ENCODE measurements at places on chromosomes 4 and X. TPM values are rescaled to one million over a fixed set of nuclear protein-coding genes. Genes with fewer than 3 reads are reported as not detected.
A peak's percentile ranks its signal among the peaks of the same experiment; 100 is the strongest.

SYN1 gene
- 0.37 TPM for total RNA-seq

TRO gene
- total RNA-seq: 3.6 TPM

- H3K4me1 ChIP-seq: peaks cover 6% of the 10 kb centered on the region
- H3K4me3 ChIP-seq: no peak overlapping the region
- H3K27ac ChIP-seq: no peak overlapping the region
- no peak for DNase-seq
Observed at GRCh38 chr4:122480655-122481487, 24.3 kb upstream of the IL2 start.

- H3K27ac ChIP-seq: no peak overlapping the region
- no peak for DNase-seq
- peak overlapping the region; percentile 16 for H3K4me3 ChIP-seq
- no peaks in the 10 kb centered on the region for H3K36me3 ChIP-seq
Observed at GRCh38 chrX:72121383-72121782, 10.3 kb downstream of the RTL5 start.

- peaks cover 36% of the 10 kb centered on the region for H3K4me1 ChIP-seq
- DNase-seq: no peak
- H3K4me3 ChIP-seq: peak overlapping the region; percentile 23
- peak overlapping the region; percentile 84 for H3K27ac ChIP-seq
- H3K27me3 ChIP-seq: peaks cover 6% of the 10 kb centered on the region
Observed at GRCh38 chr4:70678383-70678999, 9.8 kb upstream of the UTP3 start.

GRCh38 chrX:48918643-48919340, at the start of gene PIM2:
Gene PIM2 (minus strand): TSS chrX:48919024. CDS start chrX:48918834, 190 bp downstream.
- H3K27ac ChIP-seq: peak within 1 kb of the TSS; percentile 93
- H3K27me3 ChIP-seq: no peaks in the 10 kb centered on the region
- H3K4me3 ChIP-seq: peak within 1 kb of the TSS; percentile 97
- DNase-seq: peak; percentile 89

DNA sequence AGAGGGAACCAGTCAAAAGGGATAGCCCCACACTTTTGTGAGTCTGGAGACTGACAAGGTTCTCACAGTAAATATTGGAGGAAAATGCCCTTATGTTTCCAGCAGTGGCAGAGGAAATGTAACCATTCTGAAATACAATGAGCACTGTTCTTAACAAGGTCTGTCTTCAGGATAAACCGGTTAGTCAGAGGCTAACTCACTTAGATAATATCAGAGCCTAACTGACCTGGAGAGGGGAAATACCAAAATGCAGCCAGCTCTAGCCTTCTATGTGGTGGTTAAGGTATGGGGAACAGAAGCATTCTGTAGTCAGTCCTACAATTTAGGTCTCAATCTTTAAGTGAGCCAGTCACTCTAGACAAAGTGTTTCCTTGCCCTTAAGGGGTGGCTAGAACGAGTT, 70.8 kb downstream of the TBCK start:
- H3K36me3 ChIP-seq: peaks cover 10% of the 10 kb centered on the region
- H3K4me3 ChIP-seq: no peak overlapping the region
- H3K27me3 ChIP-seq: no peaks in the 10 kb centered on the region
- DNase-seq: no peak
- no peak overlapping the region for H3K27ac ChIP-seq

- H3K27me3 ChIP-seq: no peaks in the 10 kb centered on the region
- H3K27ac ChIP-seq: peak overlapping the region; percentile 5
- H3K36me3 ChIP-seq: peaks cover 59% of the 10 kb centered on the region
- H3K4me1 ChIP-seq: peaks cover 35% of the 10 kb centered on the region
- no peak overlapping the region for H3K4me3 ChIP-seq
Observed at GRCh38 chr4:184406958-184407391, 67.4 kb downstream of the IRF2 start.

GRCh38 chrX:17414839-17415238, 39.8 kb downstream of the NHS start:
- H3K36me3 ChIP-seq: no peaks in the 10 kb centered on the region
- no peaks in the 10 kb centered on the region for H3K27me3 ChIP-seq
- H3K27ac ChIP-seq: no peak overlapping the region
- no peak overlapping the region for H3K4me3 ChIP-seq

DNA sequence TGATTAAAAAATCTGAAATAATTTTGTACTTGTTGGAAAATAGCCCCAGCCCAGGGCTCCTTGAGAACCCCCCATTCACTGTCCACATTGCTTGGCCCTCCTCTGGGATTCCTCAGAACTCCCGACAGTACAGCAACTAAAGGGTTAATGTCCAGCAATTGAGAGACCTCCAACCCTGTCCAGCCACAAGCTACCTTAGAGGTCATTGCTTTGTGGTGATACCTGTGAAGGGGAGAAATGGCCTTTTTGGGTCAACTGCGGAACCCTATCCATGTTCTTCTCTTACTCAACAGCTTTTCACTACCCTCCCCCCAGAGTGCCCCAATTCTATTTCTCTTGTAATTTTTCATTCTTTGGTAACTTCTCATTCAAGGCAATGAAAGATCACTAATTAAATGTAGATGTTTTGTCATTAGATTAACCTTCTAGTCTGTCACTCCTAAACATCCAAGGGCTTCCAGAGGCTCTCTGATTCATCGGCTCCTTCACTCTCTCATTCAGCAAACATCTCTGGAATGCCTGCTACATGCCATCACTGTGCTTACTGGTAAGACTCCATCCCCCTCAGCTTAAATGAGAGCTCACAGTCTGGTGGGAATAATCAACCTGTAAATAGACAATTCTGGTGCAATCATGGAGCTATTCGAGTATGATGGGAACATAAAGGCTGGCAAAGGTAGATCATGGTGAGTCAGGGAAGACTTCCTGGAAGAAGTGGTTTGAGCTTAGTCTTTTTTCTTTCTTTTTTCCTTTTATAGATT, 241.4 kb upstream of the PGRMC2 start:
- H3K36me3 ChIP-seq: peaks cover 2% of the 10 kb centered on the region
- H3K4me3 ChIP-seq: no peak overlapping the region
- peaks cover 11% of the 10 kb centered on the region for H3K27me3 ChIP-seq
- DNase-seq: no peak
- no peak overlapping the region for H3K27ac ChIP-seq

DNA sequence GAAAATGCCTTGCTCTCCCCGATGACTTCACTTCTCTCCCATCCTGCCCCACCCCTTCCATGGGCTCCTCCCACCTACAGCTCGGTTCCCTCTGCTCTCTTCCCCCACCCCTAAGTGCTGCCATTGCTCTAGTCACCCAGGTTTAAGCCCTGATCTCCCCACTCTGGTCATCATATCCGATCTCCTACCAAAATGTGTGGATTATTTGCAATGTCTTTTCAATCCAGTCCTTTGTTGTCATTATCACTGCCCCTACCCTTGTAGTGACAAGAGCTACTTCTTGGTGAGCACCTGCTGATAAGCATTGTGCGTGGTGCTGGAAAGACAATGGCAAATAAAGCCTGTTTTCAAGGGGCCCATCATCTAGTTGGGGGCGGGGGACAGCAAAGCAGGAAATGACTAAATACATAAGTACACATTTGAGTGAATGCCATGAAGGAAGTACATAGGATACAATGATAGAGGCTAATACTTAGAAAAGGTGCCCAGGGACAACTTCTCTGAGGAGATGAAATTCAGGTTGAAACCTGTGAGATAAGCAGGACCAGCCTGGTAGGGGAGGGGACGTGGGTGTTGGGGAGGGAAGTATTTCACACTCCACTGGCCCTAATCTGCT, 63.8 kb downstream of the DLG3 start:
- peaks cover 2% of the 10 kb centered on the region for H3K36me3 ChIP-seq
- DNase-seq: no peak
- H3K27ac ChIP-seq: peak overlapping the region; percentile 13
- peaks cover 13% of the 10 kb centered on the region for H3K4me1 ChIP-seq

All from activated naive CD8-positive, alpha-beta T cell treated with anti-CD3 and anti-CD28 coated beads, Interleukin-2, amount 10 ng/mL, durations not matched to agents 7 days and 5 days (primary cell).